ENCODE measurements at places on chromosomes 6 and 20.

GRCh38 chr6:129416337-129416990 lies 293.5 kb downstream of the ARHGAP18 start:
- no peak for DNase-seq

DNA sequence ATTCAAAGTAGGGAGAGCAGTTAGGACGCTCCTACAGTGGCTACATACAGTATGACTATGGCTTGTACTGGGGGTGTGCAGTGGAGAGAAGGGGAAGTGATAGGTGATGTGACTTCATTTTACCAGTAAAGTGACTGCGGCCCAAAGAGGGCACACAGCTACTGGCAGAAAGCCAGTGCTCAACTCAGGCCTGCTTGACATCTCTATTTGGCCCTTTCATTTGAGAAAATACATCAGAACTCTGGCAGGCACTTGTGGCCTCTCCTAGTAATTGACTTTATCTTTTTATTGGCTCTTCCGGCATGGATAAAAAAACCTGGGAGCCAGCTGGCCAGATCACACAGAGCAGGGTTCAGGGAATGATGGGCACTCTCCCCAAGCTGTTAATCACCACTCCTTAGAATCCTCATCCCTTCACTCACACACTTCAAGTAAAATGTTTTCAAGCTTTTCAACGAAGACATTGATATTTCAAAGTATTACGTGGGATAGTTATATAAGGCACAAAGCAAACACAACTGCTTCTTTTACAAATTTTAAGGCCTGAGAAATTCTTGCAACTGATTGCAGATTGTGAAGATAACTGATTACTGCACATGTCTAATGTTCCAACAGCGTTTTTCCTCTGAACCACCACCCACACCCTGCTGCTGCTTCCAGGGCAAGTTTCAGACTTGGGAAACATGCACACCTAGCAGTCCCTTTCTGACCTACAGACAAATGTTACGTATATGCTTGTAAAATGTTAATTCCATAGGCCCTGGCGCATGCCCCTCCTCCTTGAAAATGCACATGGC lies 73.5 kb downstream of the TNFRSF21 start:
- no peak for DNase-seq

DNA sequence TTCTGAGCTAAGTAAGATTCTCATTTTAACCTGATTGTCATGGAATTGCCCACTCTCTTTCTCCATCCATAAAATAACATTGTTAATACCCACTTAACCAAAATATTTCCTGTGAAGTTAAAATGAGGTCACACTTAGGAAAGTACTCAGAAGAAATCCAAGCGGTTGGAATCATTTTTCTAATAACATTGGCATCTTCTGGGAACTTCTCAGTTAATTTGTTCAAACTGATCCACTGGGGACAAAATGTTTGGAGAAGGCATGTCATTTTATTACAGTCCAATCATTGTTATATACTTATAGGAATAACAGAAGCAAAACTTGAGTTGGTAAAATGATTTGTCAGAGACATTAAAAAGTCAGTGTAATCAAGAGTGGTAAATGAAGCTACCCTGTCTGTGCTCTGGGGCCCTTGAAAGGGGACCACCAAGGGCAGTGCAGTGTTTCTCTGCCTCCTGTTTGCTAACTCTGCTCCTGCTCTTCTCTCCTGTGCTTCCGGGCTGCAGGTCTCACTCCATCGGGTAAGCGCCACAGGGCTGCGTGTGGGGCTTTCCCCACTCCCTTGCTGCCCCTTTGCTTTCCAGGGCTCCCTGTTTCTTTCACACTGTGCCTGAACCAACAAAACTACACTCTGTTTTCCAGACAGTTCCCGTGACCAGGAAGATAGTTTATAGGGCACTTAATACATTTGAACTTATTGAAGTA lies 50.1 kb downstream of the HDDC2 start:
- DNase-seq, result no peak

GRCh38 chr6:147639279-147639678 lies 130.8 kb downstream of the SAMD5 start:
- no peak for DNase-seq

GRCh38 chr6:116697480-116697879 lies 16.5 kb downstream of the KPNA5 start:
- DNase-seq, result no peak

DNA sequence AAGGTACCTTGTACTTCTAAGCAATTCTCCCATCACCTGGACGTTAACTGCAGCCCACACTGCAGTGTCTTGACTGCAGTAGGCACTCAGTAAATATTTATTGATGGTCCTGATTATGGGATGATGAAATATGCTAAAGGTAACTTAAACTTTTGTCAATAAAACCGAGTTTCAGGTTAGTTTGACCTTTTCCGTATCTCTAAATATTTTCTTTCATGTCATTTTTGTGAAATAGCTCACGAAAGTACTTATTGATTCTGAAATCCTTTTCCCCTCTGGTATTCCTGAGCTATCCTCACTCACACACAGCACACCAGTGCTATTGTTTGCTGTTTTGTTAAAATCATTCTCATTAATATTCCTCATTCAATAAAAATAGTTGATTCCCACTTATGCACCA lies 149.4 kb upstream of the ESR1 start:
- DNase-seq, result no peak

DNA sequence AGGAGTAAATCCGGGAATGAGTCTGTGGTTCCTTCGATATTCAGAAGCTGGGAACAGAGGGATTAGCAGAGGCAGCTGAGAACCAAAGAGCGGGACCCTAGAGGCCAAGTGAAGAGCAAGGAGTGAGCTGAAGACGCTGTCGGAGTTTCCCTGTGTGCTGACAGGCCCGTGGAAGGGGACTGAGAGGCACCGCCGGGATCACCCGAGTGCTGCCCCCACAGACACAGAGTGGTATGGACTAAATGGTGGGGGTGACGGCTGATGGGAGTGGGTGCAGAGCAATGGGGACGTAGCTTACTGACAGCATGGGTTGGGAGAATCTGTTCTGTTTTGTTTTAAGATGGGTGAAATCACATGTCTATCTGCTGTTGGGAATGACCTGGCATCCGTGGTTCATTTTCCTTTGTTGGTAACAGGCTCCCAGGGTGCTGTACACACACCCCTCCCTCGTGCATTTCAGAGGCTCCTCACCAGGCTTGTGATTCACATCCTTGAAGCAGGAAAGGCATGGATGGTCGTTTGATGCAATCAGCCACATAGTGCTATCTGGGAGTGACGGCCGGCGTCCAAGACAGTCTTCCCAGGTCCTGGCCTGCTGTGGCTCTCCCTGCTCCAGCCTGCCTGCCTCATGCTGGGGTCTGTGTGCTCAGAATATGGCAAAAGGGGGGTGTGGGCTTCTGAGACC lies 97.4 kb downstream of the THBS2 start:
- no peak for DNase-seq

DNA sequence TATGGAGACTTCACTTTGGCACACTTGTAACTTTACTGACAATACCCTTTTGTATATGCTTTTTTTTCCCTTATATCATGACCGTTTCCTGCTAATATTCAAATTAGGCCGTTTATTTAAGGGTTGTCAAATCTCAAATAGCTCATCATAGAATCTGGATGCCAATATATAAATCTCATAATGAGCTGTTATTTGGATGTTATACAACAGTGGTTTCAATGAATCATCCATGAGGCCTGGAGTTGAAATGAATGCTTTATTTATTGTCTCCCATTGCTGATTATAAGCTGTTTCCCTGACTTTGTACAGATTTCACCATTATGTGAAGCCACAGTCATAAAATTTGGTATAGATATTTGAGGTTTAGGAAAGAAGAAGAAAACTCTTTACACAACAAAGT lies 256.1 kb downstream of the PLCB1 start:
- no peak for DNase-seq

DNA sequence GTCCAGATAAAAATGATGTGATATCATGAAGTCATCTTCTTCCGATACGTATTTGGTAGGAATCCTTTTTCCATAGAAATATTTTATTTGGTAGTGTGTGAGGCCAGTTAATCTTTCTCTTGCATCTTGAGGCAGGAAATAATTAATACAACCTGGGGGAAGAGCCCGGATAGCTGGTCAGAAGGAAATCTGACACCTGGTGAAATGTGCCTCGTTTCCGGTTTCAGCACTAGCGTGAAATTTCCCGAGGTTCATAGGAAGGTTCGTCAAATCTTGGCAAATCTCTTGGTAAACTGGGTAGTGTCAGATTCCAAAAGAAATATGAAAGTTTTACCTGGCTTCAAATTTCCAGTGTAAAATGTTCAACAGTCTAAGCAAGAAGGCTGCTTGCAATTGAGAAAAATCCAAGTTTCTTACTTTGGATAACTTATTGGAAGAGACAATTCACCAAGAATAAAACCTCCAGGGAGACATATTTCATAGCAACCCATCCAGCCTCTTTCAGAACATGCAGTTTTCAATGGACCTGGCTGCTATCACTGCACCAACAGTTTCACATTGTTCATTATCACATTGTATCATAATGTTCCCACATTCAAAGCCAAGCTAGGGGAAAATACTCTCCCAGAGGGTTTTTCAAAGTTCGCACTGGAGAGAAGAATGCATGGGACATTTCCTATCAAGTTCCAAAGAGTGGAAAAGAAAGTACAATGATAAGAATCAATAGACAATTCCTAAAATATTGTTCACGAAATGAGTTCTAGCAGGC lies 454.5 kb upstream of the CITED2 start:
- no peak for DNase-seq

- no peak for DNase-seq
Observed at GRCh38 chr20:2032168-2032567, 38.3 kb upstream of the PDYN start.

GRCh38 chr6:125688138-125688537 lies 61.3 kb upstream of the HEY2 start:
- DNase-seq, result no peak

Data from left renal cortex interstitium (tissue), 4 donors.